CD4-positive, alpha-beta T cell treated with Interleukin-6 at 100 ng/mL for 8 hours (primary cell): ENCODE measurements at places on chromosomes 1 and 21.

DNA sequence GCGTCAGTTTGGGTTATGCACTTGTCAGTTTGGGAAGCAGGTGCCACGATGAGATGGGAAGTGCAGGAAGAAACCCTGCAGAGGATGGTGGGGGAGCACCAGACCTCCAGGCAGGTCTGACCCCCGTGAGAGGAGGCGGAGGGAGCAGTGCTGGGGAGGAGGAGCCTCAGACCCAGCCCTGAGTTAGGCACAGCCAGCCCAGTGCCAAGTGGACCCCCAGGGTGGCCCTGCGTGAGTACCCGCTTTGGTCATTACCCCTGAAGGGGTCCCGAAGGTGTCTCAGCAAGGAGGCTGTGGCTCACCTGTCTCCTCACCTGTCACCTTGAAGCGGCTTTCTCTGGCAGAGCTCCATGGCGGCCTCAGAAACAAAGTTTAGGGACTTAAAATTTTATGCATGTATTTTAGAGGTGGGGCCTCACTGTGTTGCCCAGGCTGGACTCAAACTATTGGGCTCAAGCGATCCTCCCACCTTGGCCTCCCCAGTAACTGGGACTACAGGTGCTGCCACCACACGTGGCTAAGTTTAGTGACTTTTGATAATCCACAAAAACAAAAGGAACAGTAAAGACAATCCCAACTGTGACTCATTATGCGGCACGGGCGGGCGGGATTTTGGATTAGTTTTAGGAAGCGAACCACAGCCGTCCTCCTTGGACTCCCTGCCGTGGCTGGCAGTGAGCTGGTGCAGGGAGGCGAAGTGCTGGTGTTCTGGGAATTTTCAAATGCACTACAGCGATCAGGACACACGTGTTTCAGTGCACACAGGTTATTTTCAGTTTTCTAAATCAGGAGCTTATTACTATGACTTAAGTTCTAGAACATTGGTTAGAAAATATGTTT, 4.7 kb downstream of the AGPAT3 start:
- DNase-seq: no peak

- no peak for DNase-seq
These were observed 18.7 kb downstream of the PSMB2 start for GRCh38 chr1:35622510-35623178.

DNA sequence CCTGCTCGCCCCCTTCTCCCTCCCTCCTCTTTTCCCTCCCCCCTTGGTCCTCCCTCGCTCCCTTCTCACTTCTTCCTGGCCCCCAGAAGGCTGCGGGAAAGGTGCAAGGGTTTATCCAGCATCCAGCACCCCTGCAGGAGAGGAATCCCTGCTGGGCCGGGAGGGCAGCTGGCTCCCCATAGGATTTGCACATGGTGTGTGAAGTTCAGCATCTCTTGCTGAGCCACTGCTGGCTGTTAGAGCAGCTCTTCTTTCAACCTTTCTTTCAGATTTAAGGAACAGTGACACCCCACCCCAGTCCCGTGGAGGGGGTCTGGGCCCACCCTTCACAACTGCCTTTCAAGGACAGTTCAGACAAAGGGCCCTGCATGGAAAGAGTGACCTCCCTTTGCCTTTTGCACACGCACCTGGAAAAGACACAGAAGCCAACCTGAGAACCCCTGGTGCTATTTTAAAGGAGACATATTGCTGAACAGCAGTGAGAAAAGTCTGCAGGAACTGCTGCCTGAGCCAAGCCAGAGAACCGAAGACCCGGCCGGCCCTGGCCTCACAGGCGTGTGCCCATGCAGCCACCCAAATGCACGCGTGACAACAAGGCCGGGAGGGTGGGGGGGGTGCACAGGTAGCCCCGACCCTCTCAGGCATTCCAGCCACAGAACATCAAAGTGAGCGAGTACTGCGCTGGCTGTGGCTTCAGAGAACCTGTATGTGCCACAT, 66.6 kb downstream of the SLC37A1 start:
- DNase-seq: no peak

DNA sequence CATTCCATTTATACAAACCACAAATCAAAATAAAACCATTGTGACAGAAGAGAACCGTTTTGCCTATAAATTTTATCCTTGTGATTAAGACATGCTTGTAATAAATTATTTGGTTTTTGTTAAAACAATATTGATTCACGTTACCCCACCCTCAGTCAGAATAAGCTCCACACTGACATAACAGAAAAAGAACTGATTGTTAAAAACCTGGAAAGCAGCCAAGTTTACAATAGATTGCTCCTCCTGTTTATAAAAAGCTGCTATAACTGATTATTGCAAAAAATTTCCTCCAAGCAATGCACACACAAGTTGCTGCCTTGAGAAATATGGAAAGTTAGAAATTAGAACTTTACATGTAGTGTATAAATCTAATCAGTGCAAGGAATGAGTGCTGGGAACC, 263.5 kb downstream of the SETD4 start:
- no peak for DNase-seq

DNA sequence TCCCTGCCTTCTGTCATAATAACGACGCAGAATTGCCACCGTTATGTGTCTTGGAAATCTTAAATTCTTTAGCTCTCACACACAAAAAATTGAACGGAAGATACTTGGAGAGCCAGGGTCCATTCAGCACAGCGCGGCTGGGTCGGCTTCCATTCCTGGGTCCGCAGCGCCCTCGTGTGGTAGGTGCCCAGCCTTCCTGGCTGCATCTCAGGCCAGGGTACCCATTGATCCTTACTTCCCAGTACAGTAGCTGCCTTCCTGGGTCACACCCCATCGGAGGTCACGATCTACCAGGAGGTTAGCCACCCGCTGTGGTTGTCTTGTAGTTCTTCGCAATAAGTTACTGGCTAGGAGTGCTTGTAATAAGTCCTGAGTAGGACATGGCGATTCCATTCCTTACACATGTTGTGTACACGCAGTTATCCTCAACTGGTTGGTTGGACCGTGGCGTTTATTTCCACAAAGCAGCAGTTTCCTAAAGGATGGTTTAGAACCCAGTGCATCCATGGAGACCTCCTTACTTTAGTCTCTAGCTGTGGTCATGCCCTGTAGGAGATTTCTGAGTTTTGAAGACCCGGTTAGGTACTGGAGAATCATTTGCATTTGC, 9.9 kb upstream of the MTARC1 start:
- DNase-seq: peak; percentile 36

DNA sequence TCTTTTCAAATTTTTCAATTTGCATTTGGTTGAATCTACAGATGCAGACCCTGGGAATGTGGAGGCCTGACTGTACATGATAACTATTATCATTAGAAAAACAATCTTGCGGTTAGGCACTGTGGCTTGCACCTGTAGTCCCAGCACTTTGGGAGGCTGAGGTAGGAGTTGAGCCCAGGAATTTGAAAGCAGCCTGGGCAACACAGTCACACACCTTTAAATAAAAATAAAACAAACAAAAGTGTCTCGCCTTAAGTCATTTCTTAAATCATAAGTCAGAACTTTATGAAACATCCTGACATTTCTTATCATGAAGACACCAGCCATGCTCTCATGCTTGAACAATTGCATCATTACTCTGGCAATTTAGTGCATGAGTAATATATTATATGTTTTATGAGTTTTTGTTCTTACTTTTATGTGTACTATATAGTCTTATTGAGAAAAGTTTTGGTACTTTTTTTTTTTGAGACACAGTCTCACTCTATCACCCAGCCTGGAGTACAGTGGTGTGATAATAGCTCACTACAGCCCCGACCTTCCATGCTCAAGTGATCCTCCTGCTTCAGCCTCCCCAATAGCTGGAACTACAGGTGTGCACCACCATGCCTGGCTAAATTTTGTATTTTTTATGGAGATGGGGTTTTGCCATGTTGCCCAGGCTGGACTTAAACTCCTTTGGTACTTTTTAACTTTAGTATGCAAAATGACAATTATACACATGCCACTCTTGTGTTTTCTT, 7.8 kb downstream of the TBX19 start:
- DNase-seq: no peak

DNA sequence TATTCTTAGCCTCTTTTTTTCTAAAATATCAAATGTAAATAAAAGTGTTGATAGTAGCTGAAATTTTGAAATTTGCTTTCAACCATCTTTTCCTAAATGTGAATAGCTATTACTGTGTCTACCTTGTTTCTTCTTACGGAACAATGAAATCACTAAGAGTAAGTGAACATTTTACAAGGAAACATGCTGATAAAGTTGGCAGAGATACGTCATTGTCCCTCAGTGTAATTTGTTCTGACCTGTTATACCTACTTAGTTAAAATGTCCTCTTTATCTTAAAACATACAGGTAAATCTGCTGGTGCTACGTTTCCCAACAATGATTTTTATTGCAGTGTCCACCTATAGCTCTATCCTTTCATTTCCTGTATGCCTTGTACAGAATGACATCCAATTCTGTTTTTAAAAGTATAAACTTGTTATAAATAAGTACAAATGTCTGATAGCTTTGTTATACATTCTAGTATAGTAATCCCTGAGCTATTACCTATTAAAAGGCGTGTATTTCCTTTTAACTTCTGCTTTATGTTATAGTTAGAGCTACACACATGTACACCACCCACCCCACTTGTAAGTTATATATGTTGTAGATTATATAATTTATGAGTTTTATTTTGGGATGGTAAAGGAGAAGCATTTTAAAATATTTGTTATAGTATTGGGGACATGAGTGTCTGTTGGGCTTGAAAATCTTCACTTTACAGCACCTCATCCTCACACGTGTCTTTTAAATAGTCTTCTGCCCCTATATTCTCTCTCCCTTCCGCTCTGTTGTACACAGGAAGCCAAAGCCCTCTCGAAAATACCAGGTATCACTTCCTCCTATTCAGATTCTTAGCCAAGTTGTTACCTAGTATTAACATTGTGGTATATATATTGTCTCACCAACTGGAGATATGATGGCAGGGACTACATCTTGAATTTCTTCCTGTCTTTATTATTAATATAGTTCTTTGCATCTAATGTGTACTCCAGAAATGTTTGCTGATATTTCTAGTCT, 25.2 kb downstream of the LAMC1 start:
- DNase-seq: no peak

DNA sequence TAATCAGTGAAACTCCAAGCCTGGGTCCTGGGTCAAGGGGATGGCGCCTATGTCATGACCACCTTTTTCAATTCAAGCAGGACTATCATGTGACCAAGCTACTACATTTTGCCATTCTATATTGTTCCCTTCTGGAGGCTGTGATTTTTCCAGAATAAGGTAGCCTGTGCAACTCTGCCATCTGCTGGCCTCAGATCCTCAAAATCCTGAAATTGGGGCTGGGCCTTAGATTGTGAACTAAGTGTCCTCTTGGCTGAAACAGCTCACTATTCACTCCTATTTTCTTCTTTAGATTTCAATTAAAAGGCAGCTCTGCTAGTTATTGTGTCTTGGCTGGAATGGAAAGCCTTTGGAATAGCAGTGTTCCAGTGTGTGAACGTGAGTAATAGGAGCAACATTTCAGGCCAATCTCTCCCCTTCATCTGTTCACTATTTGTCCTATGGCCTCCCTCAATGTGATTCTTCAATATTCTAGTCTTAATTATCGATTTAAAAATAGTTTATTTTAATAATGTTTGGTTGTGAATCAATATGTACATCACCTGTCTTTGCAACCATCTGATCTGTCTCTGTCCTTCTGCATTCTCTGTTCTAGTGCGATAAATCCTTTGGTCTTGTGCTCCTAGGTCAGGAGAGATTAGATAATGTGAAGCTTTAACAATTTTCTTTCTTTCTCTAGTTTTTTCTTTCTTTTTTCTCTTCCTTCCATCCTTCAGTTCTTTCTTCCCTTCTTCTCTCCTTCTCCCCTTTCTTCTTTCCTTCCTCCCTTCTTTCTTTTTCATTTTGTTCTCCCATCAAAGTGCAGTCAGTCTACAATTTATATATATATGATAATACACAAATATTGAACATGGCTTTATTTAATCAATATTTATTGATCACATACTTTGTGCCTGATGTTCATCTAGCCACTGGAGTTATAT, 69.8 kb downstream of the CR1 start:
- no peak for DNase-seq

DNA sequence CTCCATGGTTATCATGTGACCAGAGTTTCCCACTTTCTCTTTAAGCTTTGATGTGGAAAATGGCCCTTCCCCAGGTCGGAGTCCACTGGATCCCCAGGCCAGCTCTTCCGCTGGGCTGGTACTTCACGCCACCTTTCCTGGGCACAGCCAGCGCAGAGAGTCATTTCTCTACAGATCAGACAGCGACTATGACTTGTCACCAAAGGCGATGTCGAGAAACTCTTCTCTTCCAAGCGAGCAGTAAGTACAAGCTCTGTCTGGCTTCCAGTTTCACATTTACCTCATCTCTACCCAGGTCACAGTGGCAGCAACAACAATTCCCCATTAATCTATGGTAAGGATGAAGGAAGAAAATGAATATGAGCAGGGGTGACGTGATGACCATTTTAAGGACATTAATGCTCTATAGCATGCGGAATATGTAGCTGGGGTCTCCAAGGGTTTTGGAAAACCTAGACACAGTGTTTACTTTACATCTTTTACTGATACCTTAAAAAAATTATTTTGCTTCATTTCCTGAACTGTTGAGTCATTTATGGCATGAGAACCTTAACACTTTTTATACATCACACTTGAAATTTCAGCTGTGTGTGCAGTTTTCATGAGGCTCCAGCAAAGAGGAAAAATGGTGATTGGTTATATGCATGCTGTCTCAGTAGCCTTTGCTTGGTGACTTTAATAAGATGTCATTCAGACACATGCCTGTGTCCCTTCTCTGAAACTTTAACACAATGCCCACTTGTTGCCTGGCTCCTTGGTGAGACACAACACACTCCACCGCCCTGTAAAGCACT, 286.3 kb upstream of the SGIP1 start:
- peak; percentile 19 for DNase-seq

DNA sequence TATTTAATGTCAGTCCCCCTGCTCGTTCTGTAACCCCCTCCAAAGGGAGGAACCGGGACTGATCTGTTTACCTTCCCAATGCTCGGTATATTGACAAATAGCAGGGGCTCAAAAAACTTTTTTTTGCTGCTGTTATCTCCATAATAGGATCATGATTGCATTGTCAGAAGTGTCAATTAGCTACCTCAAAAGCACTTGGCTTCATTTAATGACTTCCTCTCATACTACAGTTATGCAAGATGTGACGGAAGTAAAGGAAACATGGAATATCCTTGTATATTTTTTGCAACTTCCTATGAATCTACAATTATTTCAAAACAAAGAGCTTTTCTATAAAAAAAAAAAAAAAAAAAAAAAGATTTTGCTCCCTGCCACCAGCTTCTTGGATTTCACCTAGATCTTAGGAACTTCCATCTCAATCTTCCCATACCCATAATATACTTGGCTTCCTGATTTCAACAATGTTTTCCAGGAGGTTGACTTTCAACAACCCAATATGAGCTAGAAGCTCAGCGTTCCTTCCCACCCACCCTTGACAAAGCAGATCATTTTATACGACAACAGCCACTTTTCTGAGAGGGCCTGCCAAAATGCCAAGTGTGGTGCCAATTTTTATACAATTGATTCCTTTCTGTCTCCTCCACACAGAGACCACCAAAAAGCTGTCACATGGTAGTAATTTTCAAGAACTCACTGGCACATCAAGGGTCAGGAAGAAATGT, 71.7 kb downstream of the SETD4 start:
- DNase-seq: no peak

DNA sequence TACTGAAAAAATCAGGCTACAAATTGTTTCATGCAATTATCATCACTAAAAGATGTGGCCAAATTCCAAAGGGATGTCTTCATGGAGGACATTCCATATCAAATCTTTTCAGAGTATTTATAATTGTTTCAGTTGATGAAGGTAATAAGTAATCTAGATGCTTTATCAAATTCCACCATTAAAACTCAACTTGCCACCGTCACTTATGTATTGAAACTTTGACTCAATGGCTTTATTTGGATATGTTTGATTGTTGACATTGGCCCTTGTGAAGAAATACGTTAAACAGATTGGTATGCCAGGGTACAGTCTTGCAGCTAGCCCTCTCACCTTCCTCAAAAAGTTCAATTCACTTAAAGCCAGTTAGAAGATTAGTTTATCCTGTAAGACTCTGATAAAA, 32.2 kb upstream of the PALMD start:
- DNase-seq: no peak
